ENCODE measurements at places on chromosomes 5 and 9.

- DNase-seq = no peak
Measured at GRCh38 chr5:150671509-150672236, 10.6 kb downstream of the MYOZ3 start.

GRCh38 chr5:123047706-123048105, 11.2 kb upstream of the PPIC start:
- no peak for DNase-seq

DNA sequence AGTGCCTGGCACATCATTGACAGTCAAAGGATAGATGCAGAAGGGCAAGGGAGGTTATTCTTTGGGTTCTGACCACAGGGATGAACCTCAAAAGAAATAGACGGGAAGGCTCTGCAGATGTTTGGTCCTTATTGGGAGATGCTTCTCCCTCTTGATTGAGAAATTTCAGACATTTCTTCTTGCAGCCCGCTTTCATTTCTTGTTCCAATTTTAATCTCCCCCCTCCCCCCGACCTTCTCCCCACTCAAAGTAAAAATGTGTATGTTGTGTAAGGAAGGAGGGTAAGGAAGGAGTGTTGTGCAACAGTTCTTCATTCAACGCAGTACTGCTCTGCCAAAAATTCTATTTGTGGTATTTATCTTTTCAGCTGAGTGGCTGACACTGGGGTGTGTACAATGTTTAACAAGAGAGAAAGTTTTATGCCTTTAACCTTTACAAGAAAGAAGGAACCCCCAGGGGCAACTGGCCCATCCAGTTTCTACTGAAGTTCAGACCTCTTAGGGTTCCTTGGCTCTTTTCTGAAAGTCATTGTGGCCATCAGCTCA, 46.3 kb upstream of the TNFSF15 start:
- DNase-seq = no peak

DNA sequence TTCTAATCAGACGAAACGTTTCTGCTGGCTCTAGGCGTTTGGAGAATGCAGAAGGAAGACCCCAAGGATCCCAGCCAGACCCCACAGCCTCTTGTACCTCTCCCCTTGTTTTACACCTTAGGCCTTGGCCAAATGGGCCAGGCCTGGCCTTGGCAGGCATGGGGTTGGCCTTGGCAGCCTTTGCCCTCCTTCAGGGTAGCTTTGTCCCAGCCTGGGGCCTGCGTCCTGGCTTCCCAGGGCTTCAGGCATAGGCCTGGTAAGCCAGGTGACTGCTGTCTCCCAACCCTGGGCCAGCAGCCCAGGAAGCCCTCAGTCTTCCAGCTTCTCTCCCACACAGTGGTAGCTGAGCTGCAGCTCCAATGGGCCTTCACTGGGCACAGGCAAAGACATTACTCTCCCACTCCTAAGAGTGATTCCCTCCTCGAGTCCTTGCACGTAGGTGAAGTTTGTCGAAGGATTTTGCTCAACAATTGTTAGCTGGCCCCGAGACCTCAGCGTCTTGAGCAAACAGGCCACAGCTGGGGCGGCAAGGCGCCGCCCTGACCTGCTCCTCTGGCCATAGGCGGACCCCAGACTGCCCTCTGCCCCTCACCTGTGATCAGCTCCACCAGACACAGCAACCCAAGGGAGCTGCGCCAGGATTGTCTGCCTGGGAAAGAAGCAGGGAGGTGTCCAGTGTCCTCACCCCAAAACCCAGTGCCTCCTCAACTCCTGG, 1.1 kb upstream of the PITX1 start:
- no peak for DNase-seq

GRCh38 chr9:9920425-9921060, 692.3 kb downstream of the PTPRD start:
- DNase-seq = no peak

GRCh38 chr9:120570296-120570695, 9.7 kb downstream of the CDK5RAP2 start:
- DNase-seq = no peak

DNA sequence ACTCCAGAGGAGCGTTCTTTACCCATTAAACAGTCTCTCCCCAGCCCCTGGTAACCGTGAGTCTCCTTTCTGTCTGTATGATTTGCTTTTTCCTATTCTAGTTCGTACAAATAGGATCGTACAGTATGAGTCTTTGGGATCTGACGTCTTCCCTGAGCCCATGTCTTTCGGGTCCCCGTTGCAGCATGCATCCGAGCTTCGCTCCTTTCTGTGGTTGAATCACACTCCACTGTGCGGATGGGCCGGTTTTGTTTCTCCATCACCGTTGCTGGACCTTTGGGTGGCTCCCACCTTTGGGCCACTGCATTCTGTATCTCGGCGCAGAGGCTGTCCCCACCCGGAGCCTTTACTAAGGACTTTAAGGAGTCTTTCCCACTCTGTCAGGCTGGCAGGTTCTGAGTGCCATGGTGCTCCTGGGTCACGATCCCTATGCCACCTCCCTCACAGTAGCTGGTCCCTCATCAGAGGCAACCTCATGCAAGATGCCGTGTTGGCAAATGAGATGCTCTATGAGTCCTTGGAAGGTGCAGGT, 145.7 kb upstream of the COL5A1 start:
- no peak for DNase-seq

DNA sequence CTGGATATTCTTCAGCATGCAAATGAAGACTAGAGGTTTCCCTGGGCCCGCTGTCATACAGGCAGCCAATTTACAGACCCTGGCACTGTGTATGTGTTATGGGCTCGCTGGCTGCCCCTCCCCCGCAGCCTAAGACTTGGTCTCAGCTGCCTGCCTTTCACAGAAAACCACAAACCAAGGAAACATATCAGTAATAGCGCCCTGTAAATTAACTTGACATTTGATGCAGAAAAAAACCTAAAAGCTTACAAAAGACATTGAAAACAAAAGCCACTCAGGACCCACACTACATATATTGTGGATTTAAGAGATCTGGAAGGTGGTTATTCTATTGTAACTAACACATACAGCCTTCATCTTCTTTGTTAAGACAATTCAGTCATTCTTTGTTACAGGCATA, 287.0 kb upstream of the TMEM161B start:
- no peak for DNase-seq

GRCh38 chr5:127933348-127933747, 150.2 kb upstream of the SLC12A2 start:
- DNase-seq = no peak

DNA sequence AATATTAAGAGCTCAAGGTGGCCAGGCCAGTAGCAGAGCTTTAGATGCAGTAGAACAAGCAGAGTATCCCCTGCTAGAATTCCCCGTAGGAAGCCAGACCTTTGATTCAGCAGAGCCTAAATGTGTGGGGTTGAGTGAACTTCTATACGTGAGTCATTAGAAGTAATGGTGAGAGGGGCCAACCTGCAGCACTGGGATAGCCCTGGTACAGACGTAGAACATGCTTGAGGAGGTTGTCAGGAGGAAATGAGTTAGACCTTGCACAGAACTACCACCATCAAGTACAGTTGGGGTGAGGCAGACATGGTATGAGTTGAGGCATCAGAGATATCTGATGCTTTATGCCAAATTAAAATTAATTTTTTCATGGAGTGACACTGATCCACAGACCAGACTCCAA, 42.0 kb downstream of the PDCD1LG2 start:
- no peak for DNase-seq

DNA sequence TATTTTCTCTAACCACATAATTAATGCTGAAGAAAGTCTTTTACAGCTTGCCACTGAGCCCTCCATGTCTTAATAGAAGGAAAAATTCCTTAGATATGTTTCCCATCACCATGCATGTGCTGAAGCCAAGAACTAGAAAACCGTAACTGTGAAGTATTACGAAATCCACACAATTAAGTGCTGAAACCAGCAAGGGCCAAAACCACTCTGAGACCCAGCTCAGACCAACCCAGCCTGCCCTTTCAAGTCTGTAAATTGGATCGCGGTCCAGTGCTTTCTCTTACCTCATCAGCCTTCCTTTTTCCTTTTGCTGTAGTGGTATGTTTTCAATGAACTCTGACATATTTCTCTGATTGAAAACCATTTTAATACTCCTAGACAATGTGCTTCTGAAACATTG, 26.3 kb downstream of the SEMA5A start:
- no peak for DNase-seq

GRCh38 chr9:136400038-136400834, at the start of gene SNAPC4:
Gene SNAPC4, minus strand, starts transcription at chr9:136400170. Its CDS starts 1,742 bp downstream, at chr9:136398428.
- peak; percentile 60 for DNase-seq

DNA sequence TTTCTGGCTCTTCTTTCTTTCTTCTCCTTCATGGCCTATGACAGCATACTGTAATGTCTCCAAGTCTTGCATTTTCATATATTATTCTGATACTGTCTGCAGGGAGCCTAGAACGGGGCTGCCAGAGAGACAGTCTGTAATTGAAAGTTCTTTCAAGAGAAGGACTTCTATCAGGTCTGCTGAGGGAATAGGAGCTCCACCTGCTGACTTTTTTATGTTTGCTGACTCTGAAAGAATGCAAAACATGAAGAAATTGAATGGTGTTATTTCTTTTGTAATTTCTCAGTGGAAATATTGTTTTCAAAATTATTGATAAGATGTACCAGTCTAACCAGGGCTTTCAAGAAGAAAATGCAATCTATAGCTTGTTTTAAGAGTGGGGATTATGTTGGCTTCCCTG, 121.9 kb upstream of the RFX3 start:
- DNase-seq = no peak

DNA sequence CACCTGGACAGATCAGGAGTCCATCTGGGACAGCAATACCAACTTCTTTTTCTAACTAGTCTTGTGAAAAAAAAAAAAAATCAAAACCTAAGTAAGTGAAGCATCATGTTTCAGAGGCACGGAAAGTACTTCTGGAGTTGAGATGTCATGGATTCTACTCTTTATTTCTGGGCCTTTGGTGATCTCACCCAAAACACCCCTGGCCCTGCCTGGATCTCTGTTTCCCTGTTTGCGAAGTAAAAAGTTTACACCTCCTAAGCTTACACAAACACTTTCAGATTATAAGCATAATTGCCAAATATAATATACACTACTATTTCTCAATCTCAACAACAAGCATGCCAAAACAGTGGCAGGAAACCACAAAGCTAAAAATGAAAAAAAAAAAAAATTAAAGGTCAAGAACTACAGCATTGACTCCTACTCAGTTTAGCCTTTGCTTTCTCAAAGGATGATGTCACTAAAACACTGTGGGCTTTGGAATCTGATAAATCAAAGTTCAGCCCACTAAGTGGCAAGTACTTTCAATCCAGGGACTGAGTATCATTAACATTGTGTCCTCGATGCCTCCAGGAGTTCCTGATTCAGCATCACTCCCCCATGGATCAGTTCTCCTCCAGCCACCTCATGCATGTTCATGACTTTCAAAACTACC, 291.9 kb downstream of the NFIB start:
- no peak for DNase-seq

GRCh38 chr9:96667363-96667728, 12.2 kb upstream of the PRXL2C start:
- DNase-seq = no peak

- no peak for DNase-seq
Measured at GRCh38 chr9:79757881-79758669, 186.3 kb downstream of the TLE4 start.

GRCh38 chr5:39519566-39520231, 94.9 kb upstream of the DAB2 start:
- DNase-seq = no peak

- DNase-seq = no peak
Measured at GRCh38 chr5:109326919-109327318, 82.9 kb downstream of the PJA2 start.

DNA sequence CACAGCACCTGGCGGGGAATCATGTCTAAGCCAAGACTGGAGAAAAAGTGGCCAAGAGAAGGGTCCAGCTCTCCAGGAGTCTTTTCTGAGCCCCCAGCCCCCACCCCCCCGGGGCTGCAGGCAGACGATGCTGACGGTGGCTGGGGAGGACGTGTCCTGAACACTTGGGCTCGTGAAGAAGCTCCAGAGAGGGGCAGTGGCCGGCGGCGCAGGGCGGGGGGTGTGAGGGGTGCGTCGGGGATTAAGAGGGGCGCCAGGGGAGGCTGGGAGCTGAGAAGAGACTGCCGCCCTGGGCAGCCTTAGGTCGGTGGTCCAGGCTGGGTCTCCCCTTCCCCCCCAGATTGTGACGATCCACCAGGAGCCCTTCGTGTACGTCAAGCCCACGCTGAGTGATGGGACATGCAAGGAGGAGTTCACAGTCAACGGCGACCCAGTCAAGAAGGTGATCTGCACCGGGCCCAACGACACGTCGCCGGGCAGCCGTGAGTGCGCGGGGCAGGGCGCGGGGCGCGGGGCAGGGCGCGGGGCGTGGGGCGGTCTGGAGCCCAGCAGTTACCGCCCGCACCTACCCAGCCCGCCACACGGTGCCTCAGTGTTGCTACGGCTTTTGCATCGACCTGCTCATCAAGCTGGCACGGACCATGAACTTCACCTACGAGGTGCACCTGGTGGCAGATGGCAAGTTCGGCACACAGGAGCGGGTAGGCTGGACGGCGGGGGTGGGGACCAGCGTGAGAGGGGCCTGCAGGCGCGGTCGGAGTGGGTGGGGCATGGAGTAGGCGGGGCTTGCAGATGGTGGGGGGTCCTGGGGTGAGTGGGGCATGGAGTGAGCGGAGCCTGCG, 8.9 kb downstream of the LRRC26 start:
- no peak for DNase-seq

DNA sequence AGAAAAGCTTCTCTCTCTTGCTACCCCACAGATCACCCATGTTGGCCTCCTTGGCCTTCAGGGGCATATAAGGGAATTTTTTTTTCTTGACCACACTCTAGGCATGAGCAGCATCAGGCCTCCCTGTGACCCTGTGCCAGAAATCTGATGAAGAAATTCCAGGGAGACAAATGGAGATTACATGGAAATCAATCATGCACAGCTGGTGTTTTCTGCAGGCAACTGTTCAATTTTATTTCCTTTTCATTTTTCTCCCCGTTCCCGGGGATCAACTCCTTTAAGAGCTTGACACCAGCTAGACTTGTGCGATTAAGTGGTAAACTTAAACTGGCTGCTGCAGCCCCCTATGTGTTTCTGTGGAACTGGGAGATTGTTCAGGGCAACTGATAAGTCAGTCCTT, 59.3 kb downstream of the GALNT10 start:
- DNase-seq = no peak

DNA sequence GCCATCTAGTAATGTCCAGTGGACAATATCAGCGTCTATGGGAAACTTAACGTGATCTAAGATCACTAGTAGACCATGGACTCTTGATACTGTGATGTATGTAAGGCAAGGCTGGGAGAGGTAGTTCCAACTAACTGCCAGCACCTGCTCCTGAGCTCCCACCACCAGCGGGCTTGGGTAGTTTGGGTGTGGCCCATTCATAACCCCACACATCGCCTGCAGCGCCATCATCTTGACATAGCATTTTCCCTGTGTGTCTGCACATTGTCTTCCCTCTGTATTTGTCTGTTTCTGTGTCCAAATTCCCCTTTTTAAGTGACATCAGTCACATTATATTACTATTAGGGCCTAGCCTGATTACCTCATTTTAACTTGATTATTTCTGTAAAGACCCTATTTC, 28.1 kb upstream of the GSN start:
- no peak for DNase-seq

GRCh38 chr9:92439921-92440750, 15.9 kb upstream of the OMD start:
- no peak for DNase-seq
